ENCODE measurements at places on chromosomes 4 and X.

DNA sequence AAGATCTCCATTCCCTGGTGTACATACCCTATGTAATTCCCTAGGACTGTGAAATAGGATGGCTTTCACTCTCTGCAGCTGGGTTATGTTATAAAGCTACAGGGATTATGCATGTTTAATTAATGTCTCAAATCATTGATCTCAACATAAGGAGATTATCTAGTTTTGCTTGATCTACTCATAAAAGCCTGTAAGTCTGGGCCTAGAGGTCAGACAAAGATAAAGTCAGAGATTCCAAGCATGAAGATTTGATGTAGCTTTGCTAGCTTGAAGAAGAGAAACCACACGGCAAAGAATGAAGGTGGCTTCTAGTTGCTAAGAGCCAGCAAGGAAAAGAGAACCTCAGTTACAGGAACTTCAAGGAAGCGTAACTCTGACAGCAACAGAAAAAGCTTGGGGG, 456.9 kb downstream of the CCSER1 start:
- no peak for DNase-seq

- DNase-seq = no peak
Measured at GRCh38 chr4:184751585-184751956, 17.7 kb upstream of the CENPU start.

- DNase-seq = no peak
Measured at GRCh38 chr4:174847801-174848427, 18.9 kb upstream of the GLRA3 start.

DNA sequence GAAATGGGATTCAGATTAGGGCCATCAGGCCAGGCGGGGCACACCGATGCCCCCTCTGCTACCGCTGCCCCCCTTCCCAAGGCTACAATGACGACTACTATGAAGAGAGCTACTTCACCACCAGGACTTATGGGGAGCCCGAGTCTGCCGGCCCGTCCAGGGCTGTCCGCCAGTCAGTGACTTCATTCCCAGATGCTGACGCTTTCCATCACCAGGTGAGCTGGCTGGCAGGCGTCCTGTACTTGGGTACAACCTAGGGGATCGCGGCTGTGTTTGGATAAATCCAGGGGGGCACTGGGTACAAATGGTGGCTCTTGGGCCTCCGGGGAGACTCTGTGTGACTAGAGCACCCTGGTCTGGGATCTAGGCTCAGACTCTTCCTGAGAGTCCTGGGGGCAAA, 1.1 kb downstream of the EMD start:
- DNase-seq = no peak

GRCh38 chr4:5469151-5469775, 239.1 kb downstream of the EVC2 start:
- DNase-seq = no peak

DNA sequence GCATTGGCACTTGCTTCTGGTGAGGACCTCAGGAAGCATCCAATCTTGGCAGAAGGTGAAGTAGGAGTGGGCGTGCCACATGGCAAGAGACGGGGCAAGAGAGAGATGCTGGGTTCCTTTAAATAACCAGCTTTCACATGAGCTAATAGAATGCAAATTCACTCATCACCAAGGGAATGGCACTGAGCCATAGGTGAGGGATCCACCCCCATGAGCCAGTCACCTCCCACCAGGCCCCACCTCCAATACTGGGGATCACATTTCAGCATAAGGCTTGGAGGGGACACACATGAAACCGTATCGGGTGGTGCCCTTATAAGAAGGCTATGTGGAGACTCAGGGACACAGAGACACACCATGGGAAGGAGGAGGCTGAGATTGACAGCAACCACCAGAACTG, 140.0 kb upstream of the MSX1 start:
- no peak for DNase-seq

DNA sequence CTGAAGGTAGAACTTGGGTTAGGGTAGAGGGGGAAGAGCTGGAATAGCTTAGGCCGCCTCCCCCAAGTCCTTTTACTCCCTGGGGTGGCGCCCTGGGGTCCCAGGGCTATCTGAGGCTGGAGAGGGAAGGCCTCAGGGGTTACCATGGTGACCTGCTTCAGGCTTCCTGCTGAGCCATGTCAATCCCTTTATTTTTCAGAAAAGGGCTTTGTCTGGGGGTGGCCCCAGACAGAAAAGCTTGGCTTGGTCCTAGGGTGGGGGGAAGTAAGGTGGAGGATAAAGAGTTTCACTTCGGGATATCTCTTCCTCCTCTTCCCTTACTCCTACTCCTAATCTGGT, 6.3 kb downstream of the EFNB1 start:
- no peak for DNase-seq

- no peak for DNase-seq
Measured at GRCh38 chr4:186307497-186307896, 41.5 kb downstream of the F11 start.

DNA sequence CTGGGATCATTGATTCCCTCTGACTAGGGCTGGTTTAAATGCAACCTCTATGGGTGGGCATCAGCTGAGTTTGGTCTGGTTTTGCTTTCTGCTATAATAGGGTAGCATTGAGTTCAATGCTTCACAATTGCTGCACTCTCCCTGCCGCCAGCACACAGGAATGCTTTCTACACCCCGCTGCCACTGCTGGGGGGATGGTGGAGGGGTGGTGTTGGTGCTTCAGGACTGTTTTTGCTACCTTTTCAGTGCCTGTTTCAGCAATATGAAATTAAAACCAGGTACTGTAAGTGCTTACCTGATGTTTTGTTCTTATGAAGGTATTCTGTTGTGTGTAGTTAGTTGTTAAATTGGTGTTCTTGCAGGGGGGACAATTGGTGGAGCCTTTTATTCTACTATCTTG, 67.7 kb downstream of the GNL3L start:
- no peak for DNase-seq

DNA sequence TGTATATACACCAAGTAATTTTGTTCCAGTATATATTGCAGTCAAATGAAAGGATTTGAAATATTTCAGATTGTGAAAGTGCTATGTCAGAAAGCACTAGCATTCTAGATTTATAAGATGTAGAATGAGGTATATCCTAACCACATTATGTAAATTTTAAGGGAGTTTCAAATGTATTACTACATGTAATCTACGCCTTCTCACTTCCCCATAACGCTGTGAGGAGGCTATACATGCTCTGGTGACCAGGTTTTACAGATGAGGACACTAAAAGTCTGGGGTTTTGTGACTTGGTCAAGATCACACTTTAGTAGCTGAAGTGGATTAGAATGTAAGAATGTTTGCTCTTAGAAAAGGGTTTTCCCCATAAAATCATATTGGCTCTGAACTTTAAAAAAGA, 8.1 kb downstream of the ENPEP start:
- DNase-seq = no peak

GRCh38 chrX:24153178-24153795, 3.8 kb downstream of the ZFX start:
- DNase-seq = peak; percentile 25

DNA sequence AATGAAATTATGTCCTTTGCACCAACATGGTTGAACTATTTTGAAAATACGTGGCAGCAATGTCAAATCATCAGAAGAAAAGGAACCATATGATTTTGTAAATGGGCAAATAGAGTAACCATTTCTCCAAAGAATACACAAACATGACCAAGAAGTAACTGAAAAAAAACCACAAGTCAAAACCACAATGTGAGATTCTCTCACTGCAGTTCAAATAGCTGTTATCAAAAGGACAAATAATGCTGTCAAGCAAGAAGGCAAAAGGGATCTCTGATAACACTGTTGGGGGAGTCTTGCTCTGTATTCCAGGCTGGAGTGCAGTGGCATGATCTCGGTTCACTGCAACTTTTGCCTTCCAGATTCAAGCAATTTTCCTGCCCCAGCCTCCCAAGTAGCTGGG, 280.8 kb upstream of the ZCCHC13 start:
- no peak for DNase-seq

GRCh38 chrX:41352329-41352838, 18.4 kb downstream of the DDX3X start:
- no peak for DNase-seq

DNA sequence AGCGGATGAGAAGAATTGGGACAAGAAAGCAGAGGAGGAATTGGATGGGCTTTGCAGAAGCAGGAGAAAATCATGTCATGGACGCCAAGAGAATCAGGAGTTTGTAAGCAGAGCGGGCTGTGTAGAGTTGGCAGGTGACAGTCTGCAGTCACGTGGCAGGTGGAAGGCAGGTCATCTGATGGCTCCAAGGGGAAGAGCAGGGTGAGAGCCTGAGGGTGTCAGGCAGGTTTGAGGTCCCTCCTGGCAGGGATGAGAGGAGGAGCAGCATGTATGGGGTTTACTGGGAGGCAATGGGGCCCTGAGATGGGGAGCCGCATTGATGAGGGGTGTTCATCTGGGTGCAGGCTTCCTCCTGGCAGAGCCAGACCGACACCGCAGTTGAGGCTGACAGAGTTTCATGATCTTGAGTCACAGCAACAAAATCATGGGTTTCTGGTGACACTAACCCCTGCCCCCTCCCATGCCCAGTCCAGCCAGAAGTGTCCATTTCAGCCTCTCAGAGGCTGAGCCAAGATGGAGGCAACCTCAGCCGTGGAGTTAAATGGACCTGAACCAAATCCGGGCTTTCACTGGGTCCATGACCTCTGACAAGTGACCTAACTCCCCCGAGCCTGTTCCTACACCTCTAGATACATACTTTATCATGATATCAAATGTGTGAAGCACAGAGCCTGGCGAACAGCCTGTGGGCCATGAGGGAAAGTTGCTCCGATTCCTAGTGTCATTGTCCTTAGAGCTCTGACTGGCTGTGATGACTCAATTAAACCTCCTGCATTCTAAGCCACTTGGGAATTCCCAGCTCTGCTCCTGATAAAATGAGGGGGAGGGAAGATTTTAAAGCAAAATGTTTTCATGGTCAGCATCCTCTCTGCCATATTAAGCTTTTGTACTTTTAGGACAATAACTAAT, 36.1 kb downstream of the EVC start:
- no peak for DNase-seq

DNA sequence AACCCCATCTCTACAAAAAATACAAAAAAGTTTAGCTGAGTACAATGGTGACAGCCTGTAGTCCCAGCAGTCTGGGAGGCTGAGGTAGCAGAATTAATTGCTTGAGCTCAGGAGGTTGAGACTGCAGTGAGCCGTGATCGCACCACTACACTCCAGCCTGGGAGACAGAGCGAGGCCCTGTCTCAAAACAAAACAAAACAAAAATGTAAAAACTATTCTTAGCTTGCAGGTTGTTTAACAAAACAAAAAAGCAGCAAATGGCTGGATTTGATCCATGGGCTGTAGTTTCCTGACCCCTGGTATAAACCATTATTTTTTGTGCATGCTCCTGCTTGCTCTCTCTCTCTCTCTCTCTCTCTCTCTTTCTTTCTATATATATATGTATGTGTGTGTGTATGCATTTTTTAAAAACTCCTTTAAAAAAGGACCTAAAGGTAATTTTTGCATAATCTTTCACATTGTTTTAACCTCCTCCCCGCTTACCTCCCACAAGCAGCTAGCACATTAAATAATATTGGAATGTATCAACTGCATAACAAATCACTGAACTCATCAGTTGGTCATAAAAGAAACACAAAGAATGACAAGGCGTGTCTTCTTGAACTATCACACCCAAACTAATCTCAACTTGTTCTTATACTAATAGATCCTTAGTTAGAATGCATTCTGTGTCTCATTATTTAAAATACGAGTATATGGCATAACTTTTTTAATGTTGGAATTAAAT, 4.8 kb downstream of the AREG start:
- no peak for DNase-seq

DNA sequence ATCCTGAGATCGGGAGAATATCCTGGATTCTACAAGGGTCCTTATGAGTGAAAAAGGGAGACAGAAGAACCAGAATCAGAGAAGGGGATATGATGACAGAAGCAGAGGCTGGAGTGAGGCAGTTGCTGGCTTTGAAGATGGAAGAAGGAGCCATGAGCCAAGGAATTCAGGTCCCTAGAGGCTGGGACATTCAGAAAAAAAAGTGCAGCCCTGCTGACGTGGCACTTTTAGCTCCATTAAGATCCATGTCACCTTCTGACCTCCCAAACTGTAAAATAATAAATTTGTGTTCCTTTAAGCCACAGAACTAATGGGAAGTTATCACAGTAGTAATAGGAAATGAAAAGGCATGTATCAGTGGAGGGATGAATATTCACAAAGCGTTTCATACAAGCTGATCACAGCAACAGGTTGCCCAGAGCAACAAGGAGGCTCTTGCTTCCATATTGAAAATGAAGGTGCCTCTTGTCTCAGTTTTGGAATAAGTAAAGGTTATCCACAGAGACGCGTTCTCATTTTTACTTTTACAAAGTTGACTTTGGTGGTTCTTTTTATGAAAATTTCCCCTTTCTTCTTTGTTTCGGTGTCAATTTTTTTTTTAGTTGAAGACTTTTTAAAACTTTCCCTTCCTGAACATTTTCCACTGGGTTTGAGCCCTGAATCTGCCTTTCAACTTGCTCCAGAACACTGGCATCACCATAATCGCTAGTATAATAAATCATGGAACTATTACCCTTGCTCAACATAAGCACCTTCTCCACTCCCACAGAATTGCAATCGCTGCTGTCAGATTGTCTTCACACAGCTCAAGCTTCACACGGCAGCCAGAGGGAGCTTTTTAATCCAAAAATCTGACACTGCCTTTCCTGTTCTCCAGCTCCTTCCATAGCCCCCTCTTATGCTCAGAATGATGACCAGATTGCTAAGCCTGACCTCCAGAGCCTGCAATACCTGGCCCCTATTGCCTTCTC, 127.6 kb upstream of the RBPJ start:
- DNase-seq = peak; percentile 45

DNA sequence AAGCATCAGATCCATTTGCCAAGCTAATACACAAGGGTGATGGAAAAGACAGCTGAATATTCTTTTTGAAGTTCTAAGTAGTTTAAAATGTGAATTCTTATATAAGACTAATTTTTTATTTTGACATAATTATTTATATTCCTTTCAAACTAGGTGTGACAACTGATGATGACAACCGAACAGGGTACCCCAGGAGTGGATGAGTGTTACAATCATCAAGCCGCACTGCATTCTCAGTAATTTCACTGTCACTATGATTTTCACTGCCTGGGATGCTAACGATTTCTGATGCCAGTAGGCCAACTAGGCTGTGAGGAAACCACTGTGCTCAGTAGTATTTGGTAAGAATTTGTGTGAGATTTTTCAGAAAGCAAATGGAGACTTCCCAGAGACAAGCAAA, 317.5 kb downstream of the ARAP2 start:
- no peak for DNase-seq

- DNase-seq = no peak
Measured at GRCh38 chrX:18045436-18045835, 175.2 kb downstream of the BEND2 start.

GRCh38 chr4:37995981-37996775, 36.0 kb downstream of the PTTG2 start:
- DNase-seq = no peak

DNA sequence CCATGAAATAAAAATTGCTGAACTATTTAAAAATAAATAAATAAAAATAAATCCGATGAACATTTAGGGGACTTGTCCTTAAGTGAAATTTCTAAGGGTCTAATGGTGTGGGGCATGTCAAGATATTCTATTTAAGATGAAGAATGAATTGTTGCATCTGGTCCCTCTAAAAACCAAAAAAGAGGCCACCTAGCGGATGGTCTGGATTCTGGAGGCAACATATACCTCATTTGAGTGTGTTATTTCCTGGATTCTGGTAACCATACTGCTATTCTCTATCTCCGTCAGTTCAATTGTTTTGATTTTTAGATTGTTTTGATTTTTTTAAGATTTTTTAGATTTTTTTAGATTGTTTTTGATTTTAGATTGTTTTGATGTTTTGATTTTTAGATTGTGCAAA, 28.3 kb downstream of the AGTR2 start:
- DNase-seq = no peak

All from stimulated activated CD4-positive, alpha-beta T cell treated with anti-CD3 and anti-CD28 coated beads, Interleukin-15, amount 100 ng/mL, for 24 hours (primary cell).